ENCODE measurements at places on chromosomes 2 and 18.

GRCh38 chr2:27263287-27264252 is 723 bp upstream of the SLC30A3 start:
- no peak for DNase-seq

GRCh38 chr18:26304511-26304910 is 78.3 kb downstream of the TAF4B start:
- no peak for DNase-seq

DNA sequence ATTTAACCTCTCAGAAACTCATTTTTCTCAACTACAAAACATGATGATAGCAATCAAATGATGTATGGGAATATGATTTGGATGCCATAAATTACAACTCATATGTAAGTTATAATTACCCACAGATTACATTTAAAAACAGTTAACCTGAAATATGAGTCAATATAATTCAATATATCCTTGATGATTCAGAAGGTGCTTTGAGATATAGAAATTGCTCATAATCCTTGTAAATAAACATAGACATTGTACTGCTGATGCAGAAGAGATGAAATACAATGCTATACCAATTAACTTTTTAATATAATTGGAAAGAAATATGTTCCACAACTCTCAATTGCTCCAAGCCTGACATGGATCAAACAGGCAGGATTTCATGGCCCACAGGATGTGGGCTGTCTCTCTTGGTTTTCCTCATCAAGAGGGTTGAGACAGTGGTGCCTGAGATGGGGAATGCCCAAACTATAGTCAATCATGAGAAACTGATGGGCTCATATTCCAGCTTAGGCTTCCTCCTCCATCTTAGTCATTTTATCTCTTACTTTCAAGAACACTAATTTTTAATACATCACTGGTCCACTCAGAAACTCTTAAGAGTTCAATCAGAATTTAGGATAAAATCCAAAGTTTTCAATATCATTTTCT is 49.4 kb downstream of the NCKAP5 start:
- no peak for DNase-seq

DNA sequence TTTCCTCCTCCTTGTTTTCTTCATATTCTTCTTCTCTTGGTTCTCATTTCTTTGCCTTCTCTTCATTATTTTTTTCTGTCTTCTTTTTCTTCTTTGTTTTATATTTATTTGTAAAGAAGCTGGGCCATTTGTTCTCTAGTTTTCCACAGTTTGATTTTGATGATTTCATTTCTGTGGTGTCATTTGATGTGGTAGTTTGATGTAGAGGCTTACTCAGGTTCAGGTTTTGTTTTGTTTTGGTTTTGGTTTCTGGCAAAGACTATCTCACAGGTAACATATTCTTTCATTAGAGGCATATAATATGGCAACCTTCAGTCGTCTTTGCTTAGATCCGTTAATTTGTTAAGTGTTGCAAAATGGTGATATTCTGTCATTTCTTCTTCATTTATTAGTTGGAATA is 75.3 kb downstream of the BABAM2 start:
- DNase-seq = no peak

- DNase-seq = peak; percentile 38
These were observed 12.2 kb downstream of the WNT10A start for GRCh38 chr2:218892693-218893348.
